ENCODE measurements at places on chromosomes 5 and 9.

- no peak for DNase-seq
- no peak overlapping the region for H3K4me3 ChIP-seq
- H3K36me3 ChIP-seq, result no peaks in the 10 kb centered on the region
- peaks cover 5% of the 10 kb centered on the region for H3K4me1 ChIP-seq
Measured at GRCh38 chr9:35687306-35687705, 2.4 kb downstream of the TPM2 start.

DNA sequence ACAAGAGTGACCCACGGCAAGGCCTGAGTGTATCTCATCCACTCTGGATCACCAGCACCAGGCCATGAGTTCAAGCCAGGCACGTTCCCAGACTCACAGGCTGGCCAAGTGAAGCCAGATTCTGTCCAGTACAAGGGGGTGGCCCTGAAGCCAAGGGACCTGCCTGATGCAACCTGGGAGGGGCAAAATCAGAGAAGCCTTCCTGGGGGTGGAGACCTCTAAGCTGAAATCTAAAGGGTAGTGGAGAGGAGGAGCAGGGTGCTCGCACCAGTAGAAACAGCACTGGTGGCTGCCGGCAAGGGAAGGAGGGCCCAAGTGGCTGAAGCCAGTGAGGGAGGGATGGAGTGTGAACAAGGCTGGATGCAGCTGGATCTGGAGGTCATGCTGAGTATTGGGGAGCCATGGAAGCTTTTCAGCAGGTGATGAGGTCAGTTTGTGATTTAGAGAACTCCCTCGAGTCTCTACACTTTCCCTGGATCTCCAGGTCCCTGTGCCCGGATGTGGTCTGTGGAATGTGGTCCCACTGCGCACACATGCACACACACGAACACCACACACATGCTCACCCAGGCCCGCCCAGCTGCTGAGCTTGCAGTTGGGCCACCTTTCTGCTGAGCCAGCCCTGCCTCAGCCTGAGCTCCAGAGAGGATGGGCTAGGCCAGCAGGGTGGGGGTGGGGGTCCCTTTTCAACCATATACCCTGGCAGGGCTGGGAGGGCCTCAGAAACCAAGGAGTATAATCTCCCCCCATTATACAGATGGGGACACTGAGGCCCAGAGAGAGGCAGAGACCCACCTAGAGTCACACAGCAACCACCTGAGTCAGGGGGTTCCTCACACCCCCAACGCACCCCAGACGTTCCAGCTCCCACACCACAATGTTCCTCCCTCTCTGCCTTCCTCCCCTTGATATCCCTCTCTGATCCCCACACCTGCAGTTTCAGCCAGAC is 1.6 kb downstream of the PIP5KL1 start:
- H3K4me1 ChIP-seq, result peaks cover 20% of the 10 kb centered on the region
- H3K36me3 ChIP-seq, result no peaks in the 10 kb centered on the region
- H3K27ac ChIP-seq, result no peak overlapping the region
- DNase-seq, result no peak
- H3K4me3 ChIP-seq, result no peak overlapping the region

DNA sequence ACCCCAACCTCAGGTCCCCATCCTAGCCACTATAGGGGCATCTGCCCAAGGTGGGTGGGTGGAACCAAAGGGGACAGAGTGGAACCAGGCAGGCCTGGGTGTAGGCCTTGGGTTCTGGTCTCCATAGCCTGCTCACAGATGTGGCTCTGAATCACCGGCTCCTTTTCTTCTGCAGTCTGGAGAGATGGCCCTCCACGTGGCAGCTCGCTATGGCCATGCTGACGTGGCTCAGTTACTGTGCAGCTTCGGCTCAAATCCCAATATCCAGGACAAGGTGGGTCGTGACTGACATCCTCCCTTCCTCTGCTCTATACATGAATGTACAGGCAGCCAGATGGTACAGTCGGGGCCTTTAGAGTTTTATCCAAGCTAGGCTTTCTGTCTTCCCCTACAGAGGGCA is 77.3 kb upstream of the CTSL start:
- no peaks in the 10 kb centered on the region for H3K36me3 ChIP-seq
- H3K4me1 ChIP-seq, result no peaks in the 10 kb centered on the region
- H3K27ac ChIP-seq, result no peak overlapping the region
- H3K27me3 ChIP-seq, result no peaks in the 10 kb centered on the region

- H3K4me1 ChIP-seq, result no peaks in the 10 kb centered on the region
- no peak overlapping the region for H3K4me3 ChIP-seq
- DNase-seq, result no peak
- no peaks in the 10 kb centered on the region for H3K27me3 ChIP-seq
Measured at GRCh38 chr9:91825866-91826265, 124.2 kb downstream of the ROR2 start.

DNA sequence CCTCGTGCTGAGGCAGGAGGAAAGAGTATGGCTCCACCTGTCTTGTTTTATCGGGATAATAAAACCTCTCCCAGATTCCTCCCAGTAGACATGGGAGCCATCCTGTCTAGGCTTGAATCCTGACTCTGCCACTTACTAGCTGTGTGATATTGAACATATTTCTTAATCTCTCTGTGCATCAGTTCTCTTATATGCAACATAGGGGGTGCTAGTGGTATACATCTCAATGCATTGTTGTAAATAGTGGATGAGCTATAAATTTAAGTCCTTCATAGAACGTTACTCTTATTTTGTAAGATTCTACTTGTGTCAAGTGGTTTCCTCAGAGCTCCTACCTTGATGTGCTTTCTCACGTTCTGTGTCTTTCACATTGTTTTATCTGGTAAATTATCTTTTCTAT is 417.7 kb upstream of the POU5F2 start:
- DNase-seq, result no peak
- no peak overlapping the region for H3K4me3 ChIP-seq
- H3K27ac ChIP-seq, result no peak overlapping the region
- no peaks in the 10 kb centered on the region for H3K4me1 ChIP-seq
- H3K36me3 ChIP-seq, result no peaks in the 10 kb centered on the region
- H3K27me3 ChIP-seq, result no peaks in the 10 kb centered on the region

- no peak overlapping the region for H3K27ac ChIP-seq
- H3K4me1 ChIP-seq, result no peaks in the 10 kb centered on the region
- no peaks in the 10 kb centered on the region for H3K27me3 ChIP-seq
Measured at GRCh38 chr5:135966790-135967189, 12.0 kb upstream of the LECT2 start.

- no peaks in the 10 kb centered on the region for H3K27me3 ChIP-seq
- DNase-seq, result no peak
- H3K27ac ChIP-seq, result no peak overlapping the region
- H3K36me3 ChIP-seq, result no peaks in the 10 kb centered on the region
- no peak overlapping the region for H3K4me3 ChIP-seq
Measured at GRCh38 chr9:130990306-130990977, 18.5 kb upstream of the LAMC3 start.

GRCh38 chr5:14032918-14033317 is 88.4 kb upstream of the DNAH5 start:
- no peaks in the 10 kb centered on the region for H3K4me1 ChIP-seq
- no peaks in the 10 kb centered on the region for H3K27me3 ChIP-seq
- H3K36me3 ChIP-seq, result no peaks in the 10 kb centered on the region
- H3K4me3 ChIP-seq, result no peak overlapping the region

DNA sequence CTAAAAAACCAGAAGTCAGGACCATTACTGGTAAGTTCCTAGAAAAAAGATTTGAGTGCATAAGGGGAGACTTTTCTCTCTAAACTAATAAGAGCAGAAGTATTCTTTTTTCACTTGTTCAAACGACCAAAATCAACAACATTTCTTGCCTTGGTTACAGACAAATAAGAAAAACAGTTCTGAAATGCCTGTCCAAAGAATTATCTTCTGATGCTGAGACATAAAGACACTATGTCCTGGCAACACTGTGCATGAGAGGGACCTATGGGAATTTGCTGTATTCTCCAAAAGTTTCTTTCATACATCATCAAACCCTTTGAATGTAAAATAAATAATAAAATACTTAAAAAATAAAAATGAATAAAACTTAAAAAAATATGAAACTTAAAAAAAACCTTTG is 50.4 kb downstream of the ZNF474 start:
- H3K4me1 ChIP-seq, result no peaks in the 10 kb centered on the region
- H3K36me3 ChIP-seq, result no peaks in the 10 kb centered on the region
- no peak overlapping the region for H3K4me3 ChIP-seq
- H3K27ac ChIP-seq, result no peak overlapping the region
- no peaks in the 10 kb centered on the region for H3K27me3 ChIP-seq

GRCh38 chr5:107278774-107279173 is 392.0 kb downstream of the EFNA5 start:
- DNase-seq, result no peak
- H3K4me3 ChIP-seq, result no peak overlapping the region
- no peaks in the 10 kb centered on the region for H3K36me3 ChIP-seq
- no peaks in the 10 kb centered on the region for H3K4me1 ChIP-seq
- H3K27ac ChIP-seq, result no peak overlapping the region

GRCh38 chr5:170154744-170155143 is 49.0 kb downstream of the FOXI1 start:
- no peak overlapping the region for H3K27ac ChIP-seq
- no peak for DNase-seq
- no peak overlapping the region for H3K4me3 ChIP-seq
- no peaks in the 10 kb centered on the region for H3K36me3 ChIP-seq
- no peaks in the 10 kb centered on the region for H3K4me1 ChIP-seq
- no peaks in the 10 kb centered on the region for H3K27me3 ChIP-seq

- H3K27me3 ChIP-seq, result no peaks in the 10 kb centered on the region
Measured at GRCh38 chr5:172897481-172898217, 61.6 kb upstream of the RPL26L1 start.

DNA sequence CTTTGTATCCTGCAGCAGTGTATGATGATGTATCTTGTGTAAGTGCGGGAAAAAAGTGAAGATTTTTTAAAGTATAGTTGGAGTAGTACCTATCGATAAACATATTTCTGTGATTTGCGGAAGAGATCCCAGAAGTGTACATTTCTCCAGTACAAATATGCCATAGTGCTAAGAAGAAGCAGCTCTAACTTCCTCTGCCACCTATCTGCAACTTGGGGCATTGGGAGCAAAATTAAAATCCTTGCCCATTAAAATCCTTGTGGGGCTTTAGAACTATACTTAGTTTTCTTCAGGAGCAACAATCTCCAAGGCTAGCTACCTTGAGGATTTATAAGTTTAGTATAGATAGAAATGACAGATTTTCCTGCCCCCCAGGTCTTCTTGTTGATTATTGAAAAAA is 123.7 kb downstream of the VCAN start:
- no peaks in the 10 kb centered on the region for H3K36me3 ChIP-seq
- H3K4me3 ChIP-seq, result no peak overlapping the region
- no peak overlapping the region for H3K27ac ChIP-seq
- no peaks in the 10 kb centered on the region for H3K4me1 ChIP-seq
- no peaks in the 10 kb centered on the region for H3K27me3 ChIP-seq
- no peak for DNase-seq

- no peaks in the 10 kb centered on the region for H3K36me3 ChIP-seq
- no peak overlapping the region for H3K27ac ChIP-seq
- H3K27me3 ChIP-seq, result no peaks in the 10 kb centered on the region
- DNase-seq, result no peak
Measured at GRCh38 chr5:61251874-61252642, 80.0 kb upstream of the ZSWIM6 start.

GRCh38 chr9:4113711-4114110 is 186.2 kb downstream of the GLIS3 start:
- H3K36me3 ChIP-seq, result no peaks in the 10 kb centered on the region
- H3K4me3 ChIP-seq, result no peak overlapping the region
- no peak overlapping the region for H3K27ac ChIP-seq
- no peaks in the 10 kb centered on the region for H3K27me3 ChIP-seq

- no peak for DNase-seq
- no peaks in the 10 kb centered on the region for H3K36me3 ChIP-seq
- no peak overlapping the region for H3K4me3 ChIP-seq
Measured at GRCh38 chr5:116442095-116442534, 132.5 kb downstream of the SEMA6A start.

DNA sequence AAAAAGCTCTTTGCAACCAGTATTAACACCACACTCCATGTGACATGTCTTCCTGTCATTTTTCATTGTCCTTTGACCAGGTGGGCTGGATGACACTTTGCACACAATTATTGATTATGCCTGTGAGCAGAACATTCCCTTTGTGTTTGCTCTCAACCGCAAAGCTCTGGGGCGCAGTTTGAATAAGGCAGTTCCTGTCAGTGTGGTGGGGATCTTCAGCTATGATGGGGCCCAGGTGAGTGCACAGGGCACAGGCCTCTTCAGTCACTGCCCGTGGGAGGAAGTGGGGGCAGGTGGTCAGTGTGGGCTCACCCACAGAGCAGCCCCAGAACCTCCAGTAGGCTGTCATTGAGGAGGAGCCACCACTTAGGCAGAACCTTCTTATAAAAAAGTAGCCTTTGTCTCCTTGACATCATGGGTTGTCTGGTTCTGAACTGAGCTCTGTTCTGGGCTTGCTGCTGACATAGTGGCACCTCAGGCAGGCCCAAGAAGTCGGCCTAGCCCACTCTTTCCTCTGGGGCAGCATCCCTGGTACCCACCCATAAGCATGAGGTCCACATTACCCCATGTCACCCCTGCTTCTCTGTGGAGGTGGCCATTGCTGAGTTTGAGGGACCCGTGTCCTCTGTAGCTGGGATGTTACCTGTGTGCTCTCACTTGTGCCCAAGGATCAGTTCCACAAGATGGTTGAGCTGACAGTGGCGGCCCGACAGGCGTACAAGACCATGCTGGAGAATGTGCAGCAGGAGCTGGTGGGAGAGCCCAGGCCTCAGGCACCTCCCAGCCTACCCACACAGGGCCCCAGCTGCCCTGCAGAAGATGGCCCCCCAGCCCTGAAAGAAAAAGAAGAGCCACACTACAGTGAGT is 39.3 kb downstream of the SECISBP2 start:
- DNase-seq, result no peak
- no peak overlapping the region for H3K27ac ChIP-seq
- no peak overlapping the region for H3K4me3 ChIP-seq
- H3K36me3 ChIP-seq, result peaks cover 97% of the 10 kb centered on the region

- no peak overlapping the region for H3K4me3 ChIP-seq
- H3K27me3 ChIP-seq, result no peaks in the 10 kb centered on the region
- no peaks in the 10 kb centered on the region for H3K4me1 ChIP-seq
- no peak overlapping the region for H3K27ac ChIP-seq
- DNase-seq, result no peak
Measured at GRCh38 chr5:74446725-74447241, 193.7 kb downstream of the ENC1 start.

DNA sequence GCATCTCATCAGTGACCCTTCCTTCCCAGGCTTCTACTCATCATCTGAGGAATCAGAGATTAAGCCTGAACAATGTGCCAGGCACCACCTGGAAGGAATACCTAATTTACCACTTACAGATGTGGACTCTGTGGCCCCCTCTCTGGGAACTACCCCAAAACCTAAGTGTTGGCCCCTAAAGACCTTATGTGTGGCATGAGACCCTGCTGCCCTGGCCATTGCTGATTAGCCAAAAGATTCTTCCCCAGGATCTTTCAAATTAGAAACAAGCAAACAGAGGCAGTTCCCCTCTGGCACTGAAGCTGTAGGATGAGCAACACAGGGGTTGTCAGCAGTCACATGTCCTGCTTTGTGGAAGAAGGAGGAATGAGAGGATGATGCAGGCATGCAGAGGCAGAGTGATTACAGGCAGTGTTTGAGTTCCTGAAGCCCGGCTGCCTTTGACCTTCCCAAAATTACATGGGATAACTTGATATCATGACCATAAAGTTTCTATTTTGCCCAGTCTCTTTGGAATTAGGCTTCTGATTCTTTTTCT is 10.6 kb downstream of the SPINK4 start:
- H3K27me3 ChIP-seq, result no peaks in the 10 kb centered on the region
- DNase-seq, result no peak
- H3K4me1 ChIP-seq, result no peaks in the 10 kb centered on the region
- H3K4me3 ChIP-seq, result no peak overlapping the region

Measured in naive thymus-derived CD4-positive, alpha-beta T cell (primary cell).